ENCODE measurements at places on chromosomes 5 and 9.
A peak's percentile ranks its signal among the peaks of the same experiment; 100 is the strongest.

- no peak for DNase-seq
These were observed 36.2 kb upstream of the REEP2 start for GRCh38 chr5:138402640-138403039.

GRCh38 chr5:178740921-178741320, 10.5 kb upstream of the ZNF354A start:
- DNase-seq: no peak

DNA sequence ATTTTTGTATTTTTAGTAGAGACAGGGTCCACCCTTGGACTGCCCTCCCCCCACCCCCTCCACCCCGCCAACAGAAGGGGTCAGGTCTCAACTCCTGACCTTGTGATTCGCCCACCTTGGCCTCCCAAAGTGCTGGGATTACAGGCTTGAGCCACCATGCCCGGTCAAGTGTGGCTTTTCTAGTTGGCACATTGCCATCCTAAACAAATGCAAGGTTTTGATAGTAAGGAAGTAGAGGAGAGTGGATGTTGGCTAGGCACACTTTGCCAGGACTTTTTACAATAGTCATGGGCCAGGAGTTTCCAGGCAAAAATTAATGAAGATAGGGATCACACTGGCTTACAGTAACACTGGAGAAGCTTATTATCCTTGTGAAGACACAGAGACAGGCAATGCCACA, 62.4 kb downstream of the GALNT12 start:
- DNase-seq: no peak

DNA sequence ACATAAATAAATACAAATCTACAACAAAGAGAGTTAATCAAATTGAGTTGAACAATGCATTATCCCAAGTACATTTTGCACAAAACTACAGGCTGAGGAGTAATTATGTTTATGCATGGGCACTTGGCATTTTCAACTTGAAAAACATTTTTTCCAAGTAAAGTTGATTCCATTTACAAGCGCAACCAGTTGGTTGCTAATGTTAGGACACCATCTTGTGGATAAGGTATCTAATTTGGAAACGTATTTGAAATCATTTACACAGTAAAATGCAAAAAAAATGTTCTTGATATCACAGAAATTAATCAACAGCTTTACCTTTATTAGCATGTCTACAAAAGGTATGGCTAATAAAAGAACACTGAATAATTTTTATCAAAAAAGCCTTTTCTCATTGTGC, 18.8 kb downstream of the FTMT start:
- DNase-seq: no peak

GRCh38 chr9:129720865-129721545, 31.8 kb downstream of the PTGES start:
- DNase-seq: no peak

GRCh38 chr9:105541838-105542237, 16.1 kb upstream of the FKTN start:
- no peak for DNase-seq

DNA sequence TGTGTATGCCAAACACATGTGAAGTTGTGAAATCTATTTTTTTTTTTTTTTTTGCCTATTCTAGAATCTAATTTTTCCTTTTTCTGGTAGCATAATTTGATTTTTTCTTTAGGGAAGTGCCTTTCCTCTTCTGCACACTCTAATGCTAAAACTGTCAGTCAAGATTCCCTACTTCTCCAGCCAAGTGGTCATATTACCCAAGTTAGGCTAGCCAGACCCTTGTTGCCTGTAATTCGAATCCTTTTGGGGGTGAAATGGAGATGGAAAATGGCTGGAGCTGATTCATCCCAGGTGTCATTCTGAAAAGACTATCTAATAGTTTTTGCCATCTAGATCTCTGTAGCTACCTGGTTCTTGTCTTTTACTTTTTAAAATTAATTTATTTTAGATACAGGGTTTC, 24.8 kb upstream of the UBAP1 start:
- DNase-seq: no peak

DNA sequence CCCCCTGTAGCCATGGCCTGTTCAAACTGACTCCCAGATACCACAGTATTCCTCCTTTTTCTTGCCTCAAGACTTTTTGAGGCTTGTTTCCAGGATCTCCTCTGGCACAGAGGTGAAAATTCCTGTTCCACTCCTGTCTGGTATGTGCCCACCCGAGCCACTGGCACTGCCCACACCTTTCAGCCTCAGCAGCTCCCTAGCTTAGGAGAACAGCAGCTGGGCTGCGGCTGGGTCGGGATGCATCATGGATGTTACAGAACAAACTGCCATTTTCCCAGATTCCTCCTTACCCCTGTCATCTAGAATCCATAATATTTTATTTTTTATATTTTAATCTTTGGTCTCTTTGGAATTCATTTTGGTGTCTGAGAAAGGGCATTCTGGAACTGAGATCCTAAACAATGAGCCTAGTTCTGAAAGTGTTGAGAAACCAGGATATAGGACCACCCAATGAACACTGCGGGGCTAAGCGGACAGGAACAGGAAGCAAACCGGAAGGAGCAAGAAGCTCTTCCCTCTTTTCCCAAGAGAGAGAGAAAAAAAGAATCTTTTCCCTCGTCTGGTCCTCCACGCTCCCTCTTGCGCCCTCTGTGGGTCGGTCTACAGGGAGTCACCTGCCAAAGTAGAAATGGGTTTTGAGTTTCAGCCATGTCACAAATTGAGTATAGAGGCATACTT, 12.5 kb downstream of the OR2S2 start:
- peak; percentile 66 for DNase-seq

- DNase-seq: peak; percentile 24
These were observed 262.4 kb downstream of the GRIA1 start for GRCh38 chr5:153752890-153753289.

DNA sequence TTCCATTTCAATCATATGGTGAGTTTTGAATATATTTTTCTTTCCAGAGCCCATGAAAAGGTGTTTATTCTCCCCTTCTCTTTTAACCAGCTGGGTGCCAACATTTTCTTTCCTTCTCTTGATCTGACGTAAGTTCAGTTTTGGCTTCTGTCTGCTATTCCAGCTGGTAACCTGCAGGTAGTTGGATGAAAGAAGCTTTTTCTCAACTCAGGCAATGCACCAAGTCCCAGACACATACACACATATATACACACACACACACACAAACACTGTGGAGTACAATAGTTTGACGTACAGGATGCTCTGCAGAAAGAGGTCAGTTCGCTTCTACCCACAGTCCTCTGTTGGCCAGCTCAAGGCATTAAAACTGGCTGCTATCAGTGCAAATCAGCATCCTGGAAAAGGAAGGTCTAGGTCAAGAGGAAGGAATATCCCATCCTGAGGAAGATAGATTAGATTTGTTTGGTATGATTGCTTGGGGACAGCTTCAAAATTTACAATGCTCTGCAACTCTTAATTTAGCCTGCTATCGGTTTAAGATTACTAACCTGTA, 214.3 kb upstream of the SEMA6A start:
- DNase-seq: no peak

DNA sequence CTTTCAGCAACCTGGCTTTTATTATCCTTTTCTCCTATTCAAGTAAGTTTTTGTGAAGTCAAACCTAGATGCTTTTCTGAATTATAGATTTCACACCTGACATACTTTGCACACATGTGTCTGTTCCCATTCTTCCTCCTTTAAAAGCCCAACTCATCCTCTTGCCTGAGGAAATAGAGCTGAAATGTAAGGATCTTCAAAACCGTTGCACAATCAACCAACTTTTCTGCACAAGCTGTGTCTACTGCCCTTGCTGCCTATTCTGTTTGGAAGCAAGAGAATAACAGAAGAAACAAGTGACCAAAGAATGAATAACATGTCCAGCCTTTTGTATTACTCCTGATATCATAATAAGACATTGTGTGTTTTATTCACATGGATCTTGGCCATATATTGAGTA, 95.1 kb upstream of the ITGA1 start:
- no peak for DNase-seq

DNA sequence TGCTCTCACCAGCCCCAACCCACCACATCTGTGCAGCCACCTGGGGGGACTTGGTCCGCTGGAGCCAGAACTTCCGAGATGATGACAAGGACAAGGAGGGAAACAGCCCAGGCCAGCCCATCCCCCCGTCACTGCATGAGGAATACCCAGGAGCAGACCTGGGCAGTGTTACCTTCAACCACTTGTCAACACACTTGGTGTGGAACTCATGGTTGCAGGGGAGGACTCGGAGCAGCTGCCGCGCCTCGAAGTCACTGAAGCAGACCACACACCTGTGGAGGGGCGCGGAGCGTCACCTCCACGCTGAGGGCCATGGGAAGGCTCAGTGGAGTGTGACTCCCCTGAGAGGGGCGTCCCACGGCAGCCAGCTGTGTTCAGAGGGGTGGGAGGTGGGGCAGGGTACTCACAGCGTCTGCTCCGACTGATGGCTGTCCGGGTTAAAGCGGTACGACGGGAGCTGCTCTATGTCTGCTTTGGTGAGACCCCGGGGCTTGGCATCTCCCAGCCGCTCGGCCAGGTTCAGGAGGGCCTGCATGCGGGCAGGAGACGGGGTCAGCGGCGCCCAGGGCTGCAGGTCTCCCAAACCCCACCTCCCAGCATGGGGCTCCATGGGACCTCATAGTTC, 8.0 kb downstream of the RNF44 start:
- no peak for DNase-seq

DNA sequence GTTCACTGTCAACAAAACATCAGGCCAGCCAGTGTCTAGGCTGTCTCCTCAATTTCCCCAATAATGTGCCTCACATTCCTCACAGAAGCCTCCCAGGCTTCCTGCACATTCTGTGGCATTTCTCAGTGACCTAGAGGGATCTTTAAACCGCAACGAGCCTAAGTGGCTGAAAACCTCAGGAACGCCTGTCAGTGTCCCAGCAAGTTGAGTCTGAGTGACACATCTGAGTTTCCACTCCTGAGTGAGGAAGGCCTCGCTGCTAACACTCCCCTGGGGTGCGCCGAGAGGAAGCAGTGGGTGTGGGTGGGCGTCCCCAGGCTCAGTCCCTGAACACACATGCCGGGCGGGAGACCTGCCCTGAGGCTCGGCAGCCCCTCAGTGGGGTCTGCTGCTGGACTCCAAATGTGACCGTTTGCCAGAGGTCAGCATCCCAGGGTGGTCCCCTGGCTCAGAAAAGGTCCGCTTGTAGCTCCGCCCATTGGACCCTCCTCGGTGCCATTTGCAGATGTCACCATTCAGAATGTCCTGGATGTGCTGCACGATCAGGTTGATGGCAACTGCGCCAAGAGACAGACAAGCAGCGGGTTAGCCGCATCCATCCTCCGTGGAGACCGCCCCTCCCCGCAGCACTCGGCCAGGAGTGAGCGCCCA, 6.3 kb downstream of the UCK1 start:
- no peak for DNase-seq

- no peak for DNase-seq
These were observed 101.6 kb upstream of the CPEB4 start for GRCh38 chr5:173786286-173787187.

- DNase-seq: no peak
These were observed 120.5 kb upstream of the HMHB1 start for GRCh38 chr5:143691287-143691944.

- DNase-seq: no peak
These were observed 32.8 kb upstream of the SUSD3 start for GRCh38 chr9:93025736-93026135.

- peak; percentile 25 for DNase-seq
These were observed 232.1 kb downstream of the SH3GL2 start for GRCh38 chr9:17810728-17811571.

- DNase-seq: no peak
These were observed 21.5 kb upstream of the DOCK2 start for GRCh38 chr5:169615561-169615960.

GRCh38 chr9:1087120-1087881, 37.1 kb downstream of the DMRT2 start:
- no peak for DNase-seq

GRCh38 chr5:161685461-161685860, at the start of gene GABRA6:
TSS of gene GABRA6 (plus strand) at chr5:161685721. CDS start at chr5:161685990, 269 bp downstream.
- DNase-seq: no peak

DNA sequence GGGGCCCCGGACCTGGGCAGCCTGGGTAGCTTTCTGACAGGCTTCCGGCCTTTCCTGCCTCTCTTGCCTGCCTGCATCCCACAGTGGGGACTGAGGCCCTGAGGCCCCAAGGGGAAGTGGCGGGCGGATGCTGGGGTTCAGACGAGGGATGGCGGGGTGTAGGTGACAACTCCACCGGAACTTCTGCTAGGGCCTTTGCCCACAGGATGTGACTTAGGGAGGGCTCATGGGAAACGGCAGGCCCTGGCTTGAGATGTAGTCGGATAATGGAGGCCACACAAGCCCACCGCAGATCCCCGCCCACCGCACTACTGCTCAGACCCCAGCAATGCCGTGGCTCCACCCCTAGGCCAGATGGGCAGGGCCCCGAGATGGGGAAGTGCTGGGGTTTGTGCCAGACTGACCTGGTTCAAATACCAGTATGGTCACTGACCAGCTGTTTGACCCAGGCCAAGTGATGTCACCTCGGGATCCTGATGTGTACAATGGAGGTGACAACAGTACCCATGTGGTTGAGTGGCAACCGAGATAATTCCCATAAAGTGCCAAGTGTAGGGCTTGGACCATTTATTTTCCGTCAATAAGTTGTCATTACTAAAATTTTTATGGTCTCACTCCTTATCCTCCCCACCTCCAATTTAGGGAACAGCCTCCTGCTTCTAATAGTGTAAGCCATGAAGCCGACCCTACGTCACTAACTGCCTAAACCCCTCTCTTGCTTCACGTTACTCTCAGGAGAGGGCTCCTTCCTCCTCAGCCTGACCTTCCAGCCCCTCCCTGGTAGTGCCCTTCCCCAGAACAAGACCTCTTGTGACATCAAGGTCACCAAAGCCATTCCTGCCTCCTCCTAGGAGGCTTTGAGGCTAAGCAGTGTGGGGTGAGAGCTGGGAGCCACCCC, 2.5 kb upstream of the CDK9 start:
- peak; percentile 98 for DNase-seq

DNA sequence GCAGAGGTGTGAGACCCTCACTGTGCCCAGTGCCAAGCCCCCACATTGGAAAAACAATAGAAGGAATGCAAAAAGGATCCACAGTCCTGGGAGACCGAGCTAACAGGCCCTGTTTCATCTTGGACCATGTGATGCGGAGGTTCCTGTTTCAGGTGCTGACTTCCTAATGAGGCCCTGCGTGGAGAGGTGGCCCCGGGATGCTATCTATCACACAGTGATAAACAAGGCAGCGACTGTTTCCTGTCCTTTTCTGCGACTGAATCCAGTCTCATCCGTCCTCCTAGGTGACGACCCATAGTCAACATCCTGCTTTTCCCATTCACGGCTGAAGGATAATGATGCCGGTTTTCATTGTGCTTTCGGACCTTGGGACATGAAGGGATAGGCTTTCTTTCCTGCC, 56.4 kb upstream of the BOD1 start:
- no peak for DNase-seq

DNA sequence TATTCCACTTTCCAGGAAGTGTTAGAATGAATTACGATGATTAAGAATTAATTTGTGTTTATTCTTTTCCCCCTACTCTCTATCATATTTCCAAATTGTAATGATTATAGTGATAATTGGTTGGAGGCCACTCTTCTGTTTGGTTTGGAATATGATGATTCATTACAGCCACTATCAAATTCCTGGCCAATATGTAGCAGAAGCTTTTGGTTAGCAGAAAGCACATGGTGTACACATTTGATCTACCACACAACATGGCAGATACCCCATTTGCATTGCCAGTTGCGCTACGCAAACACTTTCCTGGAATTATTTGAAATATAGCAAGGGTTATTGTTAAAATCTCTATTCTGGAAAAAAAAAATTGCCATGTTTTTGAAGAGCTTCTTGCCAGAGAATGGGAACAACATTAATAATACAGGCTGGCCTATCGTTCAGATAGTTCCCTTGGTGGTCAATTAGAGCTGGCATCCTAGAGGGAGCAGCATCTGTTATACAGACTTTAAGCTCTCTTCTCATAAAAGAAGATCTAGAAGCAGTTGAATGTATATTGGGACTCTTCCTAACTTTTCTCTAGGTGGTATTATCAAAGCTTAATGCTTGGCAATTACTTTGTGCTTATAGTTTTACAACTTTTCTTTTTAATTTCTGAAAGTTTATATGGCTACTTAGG, 455.0 kb upstream of the ACTBL2 start:
- DNase-seq: no peak

Measured in hematopoietic multipotent progenitor cell (in vitro differentiated cells).